Retina (tissue), 1 donor: ENCODE measurements at places on chromosomes 2 and 18.
A peak's percentile ranks its signal among the peaks of the same experiment; 100 is the strongest.

DNA sequence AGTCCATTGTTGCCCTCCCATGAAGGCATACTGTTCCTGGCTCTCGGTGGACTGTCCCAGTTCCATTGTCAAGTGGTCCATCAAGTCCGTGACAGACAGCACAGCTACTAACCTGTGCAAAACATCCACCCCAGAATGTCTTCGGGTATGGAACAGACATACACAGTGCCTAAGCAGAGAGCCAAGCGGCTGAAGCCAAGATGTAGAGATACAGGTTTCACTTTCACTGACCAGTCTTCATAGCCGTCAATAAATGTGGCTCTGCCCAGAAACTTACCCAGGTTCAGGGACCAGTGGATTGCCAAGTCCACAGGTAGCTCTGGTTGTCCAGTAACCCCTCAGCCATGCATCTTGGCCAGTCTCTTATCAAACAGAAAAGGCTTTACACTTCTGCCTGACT, 10.7 kb upstream of the PAPOLG start:
- DNase-seq: no peak

DNA sequence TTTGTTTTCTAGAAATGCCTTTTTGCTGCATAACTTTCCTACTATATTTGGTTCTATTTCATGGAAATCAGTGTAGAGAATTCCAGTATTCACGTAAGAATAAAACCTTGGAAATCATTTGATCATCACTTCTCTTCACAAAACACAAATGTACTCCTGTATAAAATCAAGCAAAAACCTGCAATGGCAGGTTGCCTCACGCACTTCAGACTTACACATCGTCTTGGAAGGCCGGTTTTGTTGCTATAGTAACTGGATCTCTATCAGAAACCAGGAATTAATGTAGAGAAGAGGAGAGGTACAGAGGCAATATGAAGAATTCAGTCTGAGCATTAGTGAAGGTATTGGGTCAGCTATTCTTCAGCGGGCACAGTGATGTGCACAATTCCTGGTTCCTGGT, 370.7 kb upstream of the CYRIA start:
- no peak for DNase-seq

DNA sequence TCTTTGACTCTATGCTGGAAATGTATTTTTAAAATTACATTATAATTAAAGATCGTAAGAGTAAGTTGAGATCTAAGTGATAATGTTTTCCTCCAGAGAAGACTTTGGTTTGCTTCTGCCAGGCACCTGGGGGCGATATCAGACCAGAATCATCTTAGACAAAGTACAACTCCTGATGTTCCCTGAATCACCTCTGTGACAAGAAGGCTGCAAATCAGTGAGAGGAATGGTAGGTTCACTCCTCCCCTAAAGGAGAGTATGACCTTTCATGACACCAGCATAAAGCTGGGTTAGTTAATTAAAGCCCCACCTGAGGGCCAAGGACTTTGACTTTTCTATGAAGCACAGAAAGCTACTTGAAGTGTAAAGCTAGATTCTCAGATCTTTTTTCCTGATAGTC, 114.4 kb upstream of the DTNA start:
- no peak for DNase-seq

GRCh38 chr2:132038179-132038882, 123.4 kb downstream of the ANKRD30BL start:
- peak; percentile 81 for DNase-seq

DNA sequence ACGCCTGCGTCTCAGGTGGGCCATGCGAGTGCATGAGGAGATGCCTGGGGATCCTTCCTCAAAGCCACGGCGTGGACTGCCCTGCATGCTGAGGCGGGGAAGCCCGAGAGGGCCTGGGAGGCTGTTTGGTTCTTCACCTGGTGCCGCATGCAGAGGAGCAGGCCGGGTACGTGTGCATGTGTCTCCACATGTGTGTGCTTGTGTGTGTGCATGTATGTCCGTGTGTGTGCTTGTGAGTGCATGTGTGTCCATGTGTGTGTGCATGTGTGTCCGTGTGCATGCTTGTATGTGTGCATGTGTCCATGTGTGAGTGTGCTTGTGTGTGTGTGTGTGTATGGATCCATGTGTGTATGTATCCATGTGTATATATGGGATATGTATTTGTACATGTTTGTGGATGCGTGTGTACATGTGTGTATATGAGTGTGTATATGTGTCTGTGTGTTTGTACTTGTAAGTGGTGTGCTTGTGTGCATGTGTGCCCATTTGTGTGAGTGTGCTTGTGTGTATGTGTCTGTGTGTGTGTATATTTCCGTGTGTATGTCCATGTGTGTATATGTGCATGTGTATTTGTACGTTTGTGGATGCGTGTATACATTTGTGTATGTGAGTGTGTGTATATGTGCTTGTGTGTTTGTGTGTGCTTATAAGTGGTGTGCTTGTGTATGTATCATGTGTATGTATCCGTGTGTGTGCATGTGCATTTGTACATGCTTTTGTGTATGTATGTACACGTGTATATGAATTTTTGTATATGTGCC, 79.0 kb downstream of the PTGR3 start:
- no peak for DNase-seq

DNA sequence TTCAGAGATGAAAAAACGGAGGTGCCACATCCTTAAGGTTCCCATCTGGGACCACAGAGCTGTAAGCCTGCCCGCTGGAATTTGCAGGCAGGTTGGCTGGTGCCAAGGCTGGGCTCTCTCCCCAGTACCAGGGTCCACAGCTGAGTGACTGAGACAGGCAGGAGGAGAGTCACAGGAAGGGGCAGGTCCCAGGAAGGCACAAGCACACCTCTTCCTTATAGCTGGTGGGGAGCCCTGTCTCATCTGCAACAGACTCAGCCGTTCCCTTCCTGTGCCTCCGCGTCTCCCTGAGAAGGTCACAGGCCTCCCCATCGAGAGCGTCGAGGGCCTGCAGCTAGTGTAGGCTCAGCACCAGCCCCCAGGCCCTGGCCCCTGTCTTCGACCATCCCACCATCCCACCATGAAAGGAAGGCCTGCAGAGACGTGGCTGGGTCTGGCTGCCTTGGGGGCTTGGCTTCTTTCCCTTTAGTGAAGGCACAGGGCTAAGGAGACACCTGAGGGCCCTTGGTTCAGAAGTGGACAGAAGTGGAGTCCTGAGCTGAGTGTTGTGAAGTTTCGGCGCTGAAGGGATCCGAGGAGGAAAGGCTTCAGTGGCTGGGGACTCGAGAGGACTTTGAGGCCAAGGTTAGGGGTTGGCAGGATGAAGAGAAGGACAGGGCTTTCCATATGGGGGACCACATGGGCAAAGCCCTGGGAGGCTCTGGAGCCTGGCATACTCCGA, 26.8 kb downstream of the GLI2 start:
- no peak for DNase-seq

DNA sequence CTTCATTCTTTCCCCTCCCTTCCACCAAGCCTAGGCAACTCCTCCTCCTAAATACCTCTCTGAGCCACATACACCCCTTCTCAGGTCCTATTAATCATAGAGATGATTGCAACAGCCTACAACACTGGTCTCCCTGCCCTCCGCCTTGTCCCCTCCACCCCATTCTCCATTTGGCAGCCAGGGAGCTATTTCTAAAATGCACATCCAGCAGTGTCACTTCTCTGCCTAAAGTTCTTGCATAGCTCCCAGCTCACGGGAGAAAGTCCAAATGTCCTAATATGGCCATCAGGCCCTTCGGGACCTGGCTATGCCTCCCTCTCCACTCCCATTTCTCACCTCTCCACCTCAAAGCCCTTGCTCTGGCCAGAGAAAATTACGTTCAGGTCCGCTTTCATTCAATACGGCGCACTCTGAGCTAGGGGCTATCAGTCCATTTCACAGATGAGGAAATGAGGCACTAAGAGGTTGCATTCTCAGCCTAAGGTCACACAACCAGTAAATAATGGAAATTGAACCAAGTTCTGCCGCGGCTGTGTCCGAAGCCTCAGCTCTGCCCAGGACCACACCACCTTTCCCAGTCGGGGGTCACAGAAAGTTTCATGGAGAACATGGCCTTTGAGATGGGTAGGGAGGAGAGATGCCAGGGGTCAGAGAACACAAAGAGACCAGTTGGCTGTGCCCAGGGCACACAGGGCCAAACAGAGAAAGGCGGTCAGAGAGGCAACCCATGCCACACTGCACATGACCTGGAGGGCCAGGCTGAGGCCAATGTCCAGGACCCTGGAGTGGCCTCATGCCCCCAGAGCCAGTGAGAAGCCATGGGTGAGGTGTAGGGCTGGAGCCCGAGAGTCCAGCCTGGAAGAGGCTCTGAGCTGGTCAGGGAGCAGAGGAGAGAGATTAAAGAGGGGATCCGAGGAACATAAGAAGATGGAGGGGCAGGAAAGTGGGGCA, 72.8 kb downstream of the TNS1 start:
- DNase-seq: no peak

- DNase-seq: no peak
These were observed 862.2 kb upstream of the LRATD1 start for GRCh38 chr2:13770279-13770678.

DNA sequence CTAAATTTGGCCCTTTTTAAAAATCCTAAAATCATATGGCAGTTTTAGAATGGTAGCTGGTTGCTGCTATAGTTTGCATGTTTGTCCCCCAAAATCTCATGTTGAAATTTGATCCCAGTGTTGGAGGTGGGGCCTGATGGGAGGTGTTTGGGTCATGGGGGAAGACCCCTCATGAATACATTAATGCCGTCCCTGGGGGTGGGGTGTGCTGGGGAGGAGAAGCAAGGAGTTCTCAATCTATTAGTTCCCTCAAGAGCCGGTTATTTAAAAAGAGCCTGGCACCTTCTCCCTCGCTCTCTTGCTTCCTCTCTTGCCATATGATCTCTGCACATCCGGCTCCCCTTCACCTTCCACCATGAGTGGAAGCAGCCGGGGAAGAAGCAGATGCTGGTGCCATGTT, 20.8 kb downstream of the GPATCH11 start:
- no peak for DNase-seq

DNA sequence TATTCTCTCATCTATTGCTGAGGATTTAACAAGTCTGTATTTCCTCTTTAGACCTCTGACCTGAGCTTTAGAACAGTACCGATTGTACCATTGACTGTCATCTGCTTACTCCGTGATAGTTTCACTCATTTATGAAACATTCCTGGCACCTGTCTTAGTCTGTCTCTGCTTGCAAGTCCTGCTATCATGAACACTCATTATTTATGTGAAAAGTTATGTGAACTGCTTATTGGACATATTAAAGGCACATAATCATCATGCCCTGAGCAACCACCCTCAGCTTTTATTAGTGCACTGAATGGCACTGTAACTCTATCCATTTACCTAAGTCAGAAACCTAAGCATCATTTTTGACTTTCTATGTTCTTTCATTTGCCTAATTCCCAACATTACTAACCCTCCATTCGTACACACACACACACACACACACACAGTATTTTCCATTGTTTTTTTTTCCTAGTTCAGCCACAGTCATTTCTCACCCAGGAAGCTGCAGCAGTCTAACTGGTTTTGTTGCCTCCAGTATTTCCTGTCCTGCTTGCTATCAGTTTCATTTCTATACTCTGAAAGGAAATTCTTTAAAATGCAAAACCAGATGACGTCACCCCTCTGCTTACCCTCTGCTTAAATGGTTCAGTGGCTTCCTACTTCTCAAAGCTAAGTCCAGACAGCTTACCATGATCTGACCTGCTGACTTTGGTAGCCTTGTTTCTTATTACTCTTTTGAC, 146.1 kb downstream of the HAUS1 start:
- DNase-seq: no peak

GRCh38 chr2:133352719-133353118, 215.5 kb downstream of the NCKAP5 start:
- DNase-seq: no peak

GRCh38 chr18:68569936-68570335, 145.0 kb downstream of the TMX3 start:
- DNase-seq: no peak

GRCh38 chr2:169106563-169107545, 37.5 kb downstream of the DHRS9 start:
- DNase-seq: no peak

DNA sequence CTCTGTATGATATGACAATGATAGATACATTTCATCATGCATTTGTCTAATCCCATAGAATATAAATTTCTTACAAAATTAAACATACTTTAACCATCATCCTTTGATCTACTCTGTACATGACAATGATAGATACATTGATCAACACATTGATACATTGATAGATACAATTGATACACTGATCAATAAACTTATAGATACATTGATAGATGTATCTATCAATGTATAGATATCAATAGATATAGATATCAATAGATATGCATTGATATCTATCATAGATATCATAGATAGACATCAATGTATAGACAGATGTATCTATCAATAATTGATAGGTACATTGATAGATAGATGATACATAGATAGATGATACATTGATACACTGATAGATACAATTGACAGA, 105.4 kb downstream of the DYM start:
- DNase-seq: no peak

GRCh38 chr18:45528712-45529336, 86.5 kb upstream of the SLC14A2 start:
- DNase-seq: no peak

DNA sequence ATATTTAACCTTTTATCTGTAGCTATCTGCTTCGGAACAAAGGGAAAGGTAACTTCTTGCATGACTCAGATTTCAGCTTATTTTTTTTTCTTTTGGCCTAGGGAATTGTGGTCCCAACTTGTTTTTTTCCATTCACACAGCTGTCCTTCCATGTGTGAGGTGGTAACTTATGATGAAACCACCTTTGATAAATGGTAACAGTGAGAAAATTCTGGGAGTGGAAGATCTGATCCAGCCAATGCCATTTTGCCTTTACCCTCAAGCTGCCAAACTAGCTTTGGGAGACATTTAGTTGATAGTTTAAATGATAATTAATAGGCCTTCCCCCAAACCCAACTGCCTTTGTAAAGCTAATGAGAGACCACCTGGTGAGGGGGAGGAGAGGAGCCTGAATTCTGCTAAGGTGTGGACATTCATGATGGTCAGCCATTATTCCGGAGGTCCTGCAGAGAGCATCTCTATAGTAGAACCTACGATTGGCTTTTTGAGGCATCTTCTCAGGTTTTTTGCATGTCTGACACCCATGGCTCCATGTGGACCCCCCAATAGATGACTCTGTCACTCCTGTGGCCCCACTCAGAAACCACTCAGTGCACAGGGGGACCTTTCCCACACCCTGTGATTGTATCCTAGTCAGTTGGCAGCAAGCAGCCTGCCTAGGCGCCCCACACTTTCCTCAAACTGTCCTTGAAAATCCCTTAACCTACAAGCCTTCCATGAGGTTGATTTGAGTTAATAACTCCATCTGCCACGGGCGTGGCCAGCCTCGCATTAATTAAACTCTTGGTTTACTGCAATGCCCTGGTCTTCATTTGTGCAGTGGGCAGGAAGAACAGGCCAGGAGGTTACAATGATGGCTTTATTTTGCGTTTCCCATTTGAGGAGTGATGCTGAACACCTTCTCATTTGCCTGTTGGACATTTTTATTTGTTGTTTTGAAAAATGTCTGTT, 263.5 kb upstream of the PXDN start:
- no peak for DNase-seq

DNA sequence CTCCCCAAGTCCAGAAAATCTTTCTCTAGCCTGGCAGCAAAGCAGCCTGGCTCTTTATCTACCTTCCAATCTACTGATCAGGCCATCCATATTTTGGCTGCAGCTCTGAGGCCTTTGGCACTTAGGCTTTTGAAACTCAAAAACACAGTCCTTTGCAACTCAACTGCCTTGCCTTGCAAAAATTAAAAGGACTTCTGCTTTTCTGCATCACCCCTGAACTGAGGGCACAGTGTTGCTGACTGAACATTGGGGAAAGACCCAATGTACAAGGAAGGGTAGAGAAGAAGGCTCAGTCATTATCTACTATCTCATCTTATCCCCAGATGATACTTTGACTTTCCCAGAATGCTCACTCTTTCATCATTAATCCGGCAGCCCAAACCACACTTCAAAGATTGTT, 625.5 kb downstream of the ARHGAP15 start:
- DNase-seq: no peak

GRCh38 chr18:48893608-48894600, 56.9 kb downstream of the SMAD7 start:
- DNase-seq: no peak
